ENCODE measurements at places on chromosomes 5 and 9.

GRCh38 chr9:113636165-113636564 lies 172.6 kb downstream of the RGS3 start:
- DNase-seq: no peak

- no peak for DNase-seq
Observed at GRCh38 chr5:112036206-112036605, 279.2 kb upstream of the NREP start.

DNA sequence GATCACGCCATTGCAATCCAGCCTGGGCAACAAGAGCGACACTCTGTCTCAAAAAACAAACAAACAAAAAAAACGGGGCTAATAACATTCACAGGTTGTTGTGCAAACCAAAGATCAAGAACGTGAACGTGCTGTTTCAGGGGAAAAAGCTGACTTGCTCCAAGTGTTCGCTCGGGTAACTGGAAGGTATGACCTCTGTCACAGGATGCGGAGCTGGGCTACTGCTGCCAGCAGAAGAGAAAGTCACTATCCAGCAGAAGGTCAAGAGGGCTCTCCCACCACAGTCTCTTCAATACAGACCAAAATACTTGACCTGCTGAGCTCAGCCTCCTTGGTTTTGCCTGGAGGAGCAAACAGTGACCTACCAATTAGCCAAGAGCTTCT lies 59.7 kb downstream of the ABCA1 start:
- DNase-seq: no peak

GRCh38 chr9:131349881-131350563 lies 43.9 kb upstream of the PRRC2B start:
- DNase-seq: peak; percentile 78

- no peak for DNase-seq
Observed at GRCh38 chr5:83281658-83282057, 189.9 kb upstream of the VCAN start.

GRCh38 chr9:114695948-114696347 lies 14.0 kb upstream of the TEX48 start:
- no peak for DNase-seq

- DNase-seq: no peak
Observed at GRCh38 chr9:120892748-120893610, 16.0 kb upstream of the PHF19 start.

DNA sequence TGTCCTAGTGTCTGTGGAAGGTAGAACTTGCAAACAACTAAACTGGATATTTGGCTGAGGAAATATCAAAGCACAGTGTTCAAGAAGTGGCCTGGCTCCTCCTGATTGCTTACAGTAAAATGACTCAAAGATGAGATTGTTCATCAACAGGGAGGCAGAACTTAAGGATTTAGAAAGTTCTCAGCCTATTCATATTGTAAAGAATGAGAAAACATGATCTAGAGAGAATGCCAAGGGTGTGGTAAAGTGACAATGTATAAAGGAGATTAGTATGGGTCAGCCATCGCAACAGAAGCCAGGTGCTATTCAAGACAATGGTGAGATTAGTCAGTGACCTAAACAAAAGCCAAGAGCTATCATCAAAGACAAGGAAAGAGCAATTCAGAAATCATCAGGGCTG lies 372.3 kb downstream of the SPOCK1 start:
- no peak for DNase-seq

DNA sequence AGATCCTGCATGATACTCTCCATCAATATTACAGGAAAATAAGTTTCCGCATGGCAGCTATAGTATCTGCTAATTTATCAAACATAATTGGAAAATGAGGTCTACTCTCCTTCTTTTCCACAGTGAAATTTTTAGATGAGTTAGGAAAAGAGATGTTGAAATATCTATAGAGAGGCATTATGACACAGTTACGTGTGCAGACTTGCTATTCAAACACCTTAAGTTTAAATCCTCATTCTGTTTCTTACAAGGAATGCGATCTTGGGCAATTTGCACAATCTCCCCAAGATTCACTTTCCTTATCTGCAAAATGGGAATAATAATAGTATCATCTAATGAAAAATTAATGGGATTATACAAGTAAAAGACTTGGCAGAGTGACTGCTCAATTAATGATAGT lies 91.7 kb upstream of the SLCO6A1 start:
- no peak for DNase-seq

DNA sequence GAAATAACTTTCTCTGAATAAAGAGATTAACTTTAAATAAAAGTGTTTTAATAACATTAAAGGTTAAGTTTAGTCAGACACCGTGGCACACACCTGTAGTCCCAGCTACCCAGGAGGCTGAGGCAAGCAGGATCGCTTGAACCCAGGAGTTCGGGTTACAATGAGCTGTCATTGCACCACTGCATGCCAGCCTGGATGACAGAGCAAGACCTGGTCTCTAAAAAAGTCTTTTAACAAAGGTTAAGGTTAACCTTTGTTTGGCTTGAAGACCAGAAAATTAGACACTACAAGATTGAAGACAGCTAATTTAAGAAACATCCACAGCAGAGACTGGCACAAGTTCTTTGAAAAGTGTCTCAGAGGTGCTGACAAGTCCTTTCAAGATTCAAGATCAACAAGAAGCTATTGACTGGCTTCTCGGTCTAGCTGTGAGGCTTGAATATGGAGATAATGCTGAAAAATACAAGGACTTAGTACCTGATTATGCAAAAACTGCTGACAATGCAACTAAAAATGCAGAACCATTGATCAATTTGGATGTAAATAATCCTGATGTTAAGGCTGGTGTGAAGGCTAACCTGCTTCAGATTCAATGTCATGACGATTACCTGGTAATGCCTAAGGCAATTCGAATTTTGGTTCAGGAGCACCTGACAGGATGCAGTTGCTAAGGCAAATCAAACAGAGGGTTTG lies 48.8 kb downstream of the FAM81B start:
- no peak for DNase-seq

DNA sequence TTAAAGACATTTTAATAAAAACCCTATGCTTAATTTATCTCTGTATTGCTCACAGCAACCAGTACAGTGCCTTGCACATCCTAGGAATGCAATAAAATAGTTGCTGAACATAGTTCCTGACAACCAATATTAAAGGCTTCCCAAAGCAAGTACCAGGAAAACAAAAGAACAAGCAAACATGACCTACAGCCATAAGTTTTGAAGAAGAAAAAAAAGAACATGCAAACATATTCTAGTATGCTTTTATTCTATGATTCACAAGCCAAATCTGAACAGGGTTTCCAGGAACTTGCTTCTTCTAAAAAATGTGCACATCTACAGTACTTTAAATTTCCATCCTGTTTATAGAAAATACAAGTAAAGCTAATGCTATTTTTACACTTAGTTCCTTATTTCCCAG lies 4.5 kb downstream of the CEMIP2 start:
- no peak for DNase-seq

DNA sequence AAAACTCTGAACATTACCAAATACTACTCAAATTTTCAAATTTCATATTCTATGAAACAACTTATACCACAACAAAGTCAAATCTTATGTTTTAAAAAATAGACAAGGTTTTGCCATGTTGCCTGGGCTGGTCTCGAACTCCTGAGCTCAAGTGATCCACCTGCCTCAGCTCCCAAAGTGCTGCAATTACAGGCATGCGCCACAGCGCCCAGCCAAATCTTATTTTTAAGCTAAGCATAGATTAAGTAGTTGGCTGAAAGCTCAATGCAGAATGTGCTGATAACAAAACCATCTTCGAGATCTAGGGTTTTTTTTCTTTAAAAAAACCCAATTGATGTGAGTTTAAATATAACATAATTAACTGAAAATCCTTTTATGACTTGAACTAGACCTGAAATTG lies 6.4 kb downstream of the LMBRD2 start:
- no peak for DNase-seq

GRCh38 chr9:104974053-104974962 lies 46.4 kb upstream of the ABCA1 start:
- DNase-seq: no peak

- DNase-seq: no peak
Observed at GRCh38 chr9:77896269-77896937, 135.2 kb downstream of the GNAQ start.

- DNase-seq: no peak
Observed at GRCh38 chr5:39541920-39542319, 117.1 kb upstream of the DAB2 start.

GRCh38 chr9:138065287-138065686 lies 187.7 kb downstream of the CACNA1B start:
- no peak for DNase-seq

DNA sequence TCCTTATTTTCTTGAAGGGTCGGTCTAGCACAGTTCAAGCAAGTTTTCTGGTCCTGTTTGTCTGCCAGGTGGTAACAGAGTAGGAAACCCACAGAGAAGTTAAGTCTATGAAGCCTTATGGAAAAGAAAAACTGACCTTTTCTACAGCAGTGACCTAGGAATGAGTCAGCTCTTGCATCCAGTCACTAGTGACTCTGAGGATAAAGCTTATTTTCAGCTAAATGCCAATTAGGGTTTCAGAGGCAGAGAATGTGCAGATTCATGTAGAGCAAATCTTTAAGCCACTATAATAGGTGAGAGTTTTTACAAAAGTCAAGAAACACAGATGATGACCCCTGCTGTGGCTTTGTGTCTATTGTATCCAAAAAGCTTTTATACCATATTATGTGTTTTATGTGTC lies 100.7 kb downstream of the CWC27 start:
- no peak for DNase-seq

DNA sequence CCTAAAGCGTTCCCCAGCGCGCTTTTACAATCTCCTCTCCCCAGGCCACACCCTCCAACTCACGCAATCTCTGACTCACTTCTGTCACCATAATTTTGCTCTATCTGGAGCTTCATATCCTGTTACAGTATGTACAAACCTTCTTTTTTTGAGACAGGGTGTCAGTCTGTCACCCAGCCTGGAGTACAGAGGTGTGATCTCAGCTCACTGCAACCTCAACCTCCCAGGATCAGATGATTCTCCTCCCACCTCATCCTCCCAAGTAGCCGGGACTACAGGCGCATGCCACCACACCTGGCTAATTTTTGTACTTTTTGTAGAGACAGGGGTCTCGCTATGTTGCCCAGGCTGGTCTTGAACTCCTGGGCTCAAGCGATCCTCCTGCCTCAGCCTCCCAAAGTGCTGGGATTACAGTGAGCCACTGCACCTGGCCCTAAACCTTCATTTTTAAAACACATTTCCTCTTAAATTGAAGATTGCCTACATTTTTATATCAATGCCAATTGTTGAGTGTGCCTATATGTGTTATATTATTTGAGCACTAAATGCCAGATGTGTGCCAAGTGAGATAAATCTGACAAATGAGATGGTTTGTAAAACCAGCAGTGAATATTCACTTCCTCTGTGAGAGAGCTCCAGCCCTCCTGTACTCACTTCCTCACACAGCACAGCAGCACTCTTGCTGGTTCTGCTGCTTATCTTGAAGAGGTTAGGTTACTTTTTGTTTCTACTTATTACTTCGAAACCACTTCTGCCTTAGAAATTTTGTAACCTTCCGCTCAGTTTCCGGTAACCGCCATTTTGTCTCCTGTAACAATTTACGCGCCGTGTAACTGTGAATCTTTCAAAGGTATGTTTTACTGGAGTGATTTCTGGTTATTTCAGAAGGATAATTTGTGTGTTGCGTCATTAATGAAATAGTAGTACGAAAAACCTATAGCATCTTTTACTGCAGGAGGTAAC lies 57.9 kb downstream of the DOCK8 start:
- DNase-seq: peak; percentile 43

DNA sequence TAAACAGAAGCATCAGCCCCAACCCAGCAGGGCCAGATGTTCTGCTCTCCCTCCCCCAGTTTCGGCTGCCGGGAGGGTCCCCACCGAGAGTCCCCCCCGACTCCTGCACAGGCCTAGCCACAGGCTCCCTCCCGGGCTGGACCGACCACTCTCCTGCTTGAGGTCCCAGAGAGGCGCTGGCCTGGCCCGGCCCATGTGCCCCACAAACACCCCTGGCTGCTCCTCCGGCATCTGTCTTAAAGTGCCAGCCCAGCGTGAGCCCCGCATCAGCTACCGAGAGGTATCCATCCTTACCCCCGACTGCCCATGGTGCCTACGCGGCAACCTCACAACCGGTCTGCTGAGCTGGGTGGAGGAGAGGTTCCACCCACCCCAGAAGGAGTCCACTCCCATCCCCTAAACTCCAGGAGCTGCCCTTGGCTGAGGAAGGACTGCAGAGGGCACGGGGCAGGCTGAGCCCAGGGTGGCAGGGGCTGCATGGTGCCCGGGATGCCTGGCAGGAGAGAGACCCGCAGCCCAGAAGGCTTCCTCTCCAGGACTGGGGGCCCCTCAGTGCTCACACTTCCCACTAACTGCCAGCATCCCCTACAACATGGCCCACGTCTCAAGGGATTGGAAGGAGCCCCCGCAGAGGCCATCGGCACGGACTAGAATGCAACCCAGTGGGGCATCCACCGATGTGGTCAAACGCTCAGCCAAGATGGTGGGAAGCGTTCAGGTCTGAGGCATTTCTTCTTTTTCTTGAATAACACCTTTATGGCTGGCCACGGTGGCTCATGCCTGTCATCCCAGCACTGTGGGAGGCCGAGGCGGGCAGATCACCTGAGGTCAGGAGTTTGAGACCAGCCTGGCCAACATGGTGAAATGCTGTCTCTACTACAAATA lies 15.6 kb upstream of the EGFL7 start:
- DNase-seq: no peak

GRCh38 chr9:96187151-96187555 lies 114.8 kb downstream of the HSD17B3 start:
- DNase-seq: no peak

- DNase-seq: no peak
Observed at GRCh38 chr5:32147959-32148358, 26.2 kb downstream of the GOLPH3 start.

DNA sequence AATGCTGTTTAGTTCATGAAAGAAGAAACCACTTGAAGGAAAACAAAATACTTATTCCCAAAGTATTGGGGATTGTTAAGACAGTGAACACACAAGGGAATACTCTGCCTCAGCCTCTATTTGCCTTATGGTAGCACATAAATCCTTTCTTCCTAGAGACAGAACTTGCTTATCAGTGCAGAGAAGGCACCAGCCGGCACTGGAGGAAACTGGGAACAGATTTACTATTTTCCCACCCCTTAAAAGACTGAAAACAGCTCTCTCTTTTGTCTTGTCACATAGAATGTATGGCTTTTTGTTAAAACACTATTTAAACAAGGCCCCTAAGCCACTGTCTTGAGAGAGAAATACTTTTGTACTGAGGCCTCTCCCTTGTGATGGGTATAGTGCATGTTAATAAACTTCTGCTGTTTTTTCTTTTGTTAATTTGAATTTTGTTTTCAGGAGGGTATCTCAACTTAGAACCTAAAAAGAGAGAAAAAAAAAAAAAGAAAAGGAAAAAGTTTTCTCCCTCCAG lies 40.7 kb upstream of the EDIL3 start:
- DNase-seq: no peak

DNA sequence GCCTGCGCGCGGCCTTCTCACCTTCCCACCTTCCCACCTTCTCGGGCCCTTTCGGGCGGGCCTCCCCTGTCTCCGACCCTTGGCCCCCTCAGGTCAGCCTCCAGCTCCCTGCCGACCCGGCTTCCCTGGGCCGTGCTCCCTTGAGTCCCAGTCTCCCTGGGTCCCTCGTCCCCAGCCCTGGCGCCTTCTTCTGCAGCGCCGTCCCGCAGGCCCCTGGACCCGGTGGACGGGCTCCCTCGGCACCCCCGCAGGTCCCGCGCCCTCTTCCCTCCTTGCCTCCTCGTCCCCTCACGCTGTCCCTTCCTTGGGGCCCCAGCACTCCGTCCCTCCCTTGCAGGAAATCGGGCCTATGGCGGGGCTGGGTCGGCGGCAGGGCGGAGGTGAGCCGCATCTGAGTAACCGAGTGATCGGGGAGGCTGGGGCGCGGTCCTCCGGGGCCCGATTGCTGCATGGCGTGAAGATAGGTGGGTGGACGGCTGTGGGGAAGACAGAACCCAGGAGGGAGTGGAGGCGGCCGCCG lies 7.6 kb downstream of the ARPC5L start:
- DNase-seq: no peak

GRCh38 chr5:53389093-53389492 lies 91.3 kb upstream of the FST start:
- no peak for DNase-seq

Measured in stimulated activated CD4-positive, alpha-beta T cell treated with anti-CD3 and anti-CD28 coated beads, Interleukin-1b, Interleukin-23, amount 100 ng/mL, for 1 hour (primary cell).